ENCODE measurements at places on chromosomes 7 and 10. TPM values are rescaled to one million over a fixed set of nuclear protein-coding genes. Genes with fewer than 3 reads are reported as not detected.

The AS3MT gene
- total RNA-seq = not detected

The CACNA2D1 gene
- not detected for total RNA-seq

The CELF2 gene
- 201 TPM for total RNA-seq

The KLHL7 gene
- 12.8 TPM for total RNA-seq

The BRAF gene
- 59.6 TPM for total RNA-seq

The AIMP2 gene
- 7.2 TPM for total RNA-seq

DNA sequence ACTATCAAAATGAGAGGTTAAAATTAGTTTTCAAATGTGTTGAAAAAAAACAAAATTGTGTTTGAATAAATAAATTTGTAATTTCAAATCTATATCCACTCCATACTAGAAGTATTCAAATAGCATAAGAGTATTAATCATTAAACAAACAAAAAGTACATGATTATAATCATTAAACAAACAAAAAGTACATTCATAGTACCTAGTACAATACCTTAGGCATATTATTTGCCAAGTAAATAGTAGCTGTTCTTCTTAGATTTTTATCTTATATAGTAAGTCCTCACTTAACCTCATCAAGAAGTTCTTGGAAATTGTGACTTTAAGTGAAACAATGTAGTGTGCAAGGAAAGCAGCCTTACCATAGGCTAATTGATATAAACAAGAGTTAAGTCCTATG lies 349.3 kb upstream of the VWC2 start:
- DNase-seq = no peak

- no peak for DNase-seq
These were observed 86.2 kb downstream of the HECW1 start for GRCh38 chr7:43198599-43199090.

- no peak for DNase-seq
These were observed 560.5 kb upstream of the NRG3 start for GRCh38 chr10:81314471-81314870.

GRCh38 chr7:47782022-47782421 lies 166.2 kb downstream of the PKD1L1 start:
- DNase-seq = no peak

DNA sequence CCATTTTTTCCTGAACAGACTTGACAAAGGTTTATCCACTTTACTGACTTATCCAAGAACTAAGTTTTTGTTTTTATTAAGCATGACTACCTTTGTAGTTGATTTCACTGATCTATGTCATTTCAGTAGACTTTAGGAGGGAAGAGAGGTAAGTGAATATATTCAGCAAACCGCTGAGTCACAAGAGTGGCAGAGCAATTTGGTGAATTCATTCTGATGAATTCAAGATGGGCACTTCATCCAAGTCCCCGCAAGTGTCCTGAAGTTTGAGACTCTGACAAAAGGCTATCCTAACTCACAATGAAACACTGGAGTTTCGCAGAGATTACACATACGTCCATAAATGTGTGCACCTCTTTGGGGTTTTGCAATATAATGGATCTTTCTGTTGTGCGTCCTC lies 102.3 kb upstream of the RHEB start:
- no peak for DNase-seq

DNA sequence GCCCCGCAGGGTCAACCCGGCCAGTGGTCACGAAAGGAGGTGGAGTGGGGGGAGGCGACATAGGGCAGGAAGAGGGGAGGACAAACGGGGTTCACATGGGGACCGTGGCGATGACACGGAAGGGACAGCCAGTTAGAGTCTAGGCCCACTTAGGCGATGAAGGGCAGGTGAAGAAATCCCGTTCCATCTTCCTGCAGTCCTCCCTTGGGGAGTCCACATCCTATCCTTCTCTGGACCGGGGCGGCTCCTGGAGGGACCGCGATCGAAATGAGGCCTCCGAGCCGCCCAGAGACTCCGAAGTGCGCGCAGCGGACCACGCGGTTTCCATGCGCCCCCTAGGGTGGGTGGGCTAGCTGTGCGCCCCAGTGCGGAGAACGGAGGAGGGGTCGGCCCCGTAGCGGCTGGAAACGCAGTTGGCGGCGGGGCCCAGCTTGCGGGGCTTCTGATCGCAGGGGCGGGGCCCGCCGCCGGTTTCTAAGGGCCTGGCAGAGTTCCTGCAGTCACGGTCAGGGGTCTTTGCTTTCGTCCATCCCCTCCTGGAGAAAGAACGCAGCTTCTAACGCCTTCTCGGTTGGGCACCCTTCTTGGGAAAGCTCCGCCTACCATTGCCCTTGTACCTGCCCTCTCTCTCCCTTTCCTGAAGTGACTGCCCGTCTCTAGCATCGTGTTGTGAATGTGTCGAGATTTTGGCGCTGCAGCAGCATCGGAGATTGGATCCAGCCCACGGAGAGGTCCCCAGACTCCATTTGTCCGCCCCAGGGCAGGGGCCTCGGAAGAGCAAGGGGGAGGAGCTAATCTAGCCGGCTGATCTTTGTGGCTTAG lies 17.9 kb upstream of the TMEM225B start:
- peak; percentile 35 for DNase-seq

GRCh38 chr10:8073691-8074416 lies 19.4 kb downstream of the GATA3 start:
- DNase-seq = no peak

DNA sequence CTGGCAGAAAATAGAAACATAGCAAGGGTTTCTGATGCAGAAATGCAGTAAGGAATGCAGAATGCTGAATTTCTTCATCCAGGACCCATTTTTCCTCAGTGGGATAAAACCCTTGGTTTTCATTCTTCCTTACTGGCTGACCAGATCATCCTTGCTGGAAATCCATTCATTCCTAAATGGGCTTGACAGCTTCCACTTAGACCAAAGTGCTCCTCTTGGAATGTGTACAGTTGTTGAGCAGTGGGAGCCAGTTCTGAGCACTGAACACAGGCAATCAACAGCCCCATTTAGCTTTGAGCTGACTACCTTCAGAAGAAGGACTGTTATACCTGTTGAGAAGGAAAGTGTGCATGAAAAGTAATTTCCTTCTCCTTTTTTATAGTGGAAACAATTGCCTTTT lies 232.1 kb downstream of the SORCS3 start:
- no peak for DNase-seq

GRCh38 chr10:114987995-114988394 lies 50.0 kb downstream of the TRUB1 start:
- no peak for DNase-seq

DNA sequence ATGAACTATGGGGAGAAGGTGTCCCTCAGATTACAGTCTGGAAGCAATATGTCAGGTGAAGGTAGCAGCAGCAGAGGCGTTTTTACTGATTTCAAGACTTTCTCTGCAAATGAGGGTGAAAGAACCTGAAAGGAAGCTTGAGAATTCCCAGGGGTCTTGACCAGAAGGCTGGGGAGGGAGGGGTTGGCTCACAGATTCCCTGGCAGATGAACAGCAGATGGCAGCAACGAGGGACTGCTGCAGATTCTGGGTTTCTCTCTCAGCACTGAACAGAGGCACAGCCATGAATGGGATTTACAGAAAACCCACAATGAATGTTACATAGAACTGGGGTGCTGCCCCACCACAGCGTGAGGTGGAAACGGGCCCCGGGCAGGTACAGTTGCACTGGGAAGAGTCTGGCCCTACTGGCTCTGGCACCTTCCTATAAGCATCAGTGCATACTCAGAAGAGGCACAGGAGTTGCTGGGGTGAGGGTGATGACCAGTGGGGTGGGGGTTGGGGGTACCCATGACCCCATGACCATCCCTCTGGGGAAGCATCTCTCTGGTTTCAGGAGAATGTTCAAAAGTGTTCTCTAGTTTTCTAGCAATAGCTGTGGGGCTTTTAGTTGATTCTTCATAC lies 317.8 kb downstream of the SH2D4B start:
- DNase-seq = no peak

- DNase-seq = no peak
These were observed 358.7 kb upstream of the MYO3A start for GRCh38 chr10:25575343-25575742.
